CD4-positive, alpha-beta memory T cell (primary cell): ENCODE measurements at places on chromosomes 6 and 20. TPM values are rescaled to one million over a fixed set of nuclear protein-coding genes. Genes with fewer than 3 reads are reported as not detected.

The TCF15 gene
- total RNA-seq: not detected

The C20orf202 gene
- total RNA-seq: not detected

The HDGFL1 gene
- not detected for total RNA-seq

DNA sequence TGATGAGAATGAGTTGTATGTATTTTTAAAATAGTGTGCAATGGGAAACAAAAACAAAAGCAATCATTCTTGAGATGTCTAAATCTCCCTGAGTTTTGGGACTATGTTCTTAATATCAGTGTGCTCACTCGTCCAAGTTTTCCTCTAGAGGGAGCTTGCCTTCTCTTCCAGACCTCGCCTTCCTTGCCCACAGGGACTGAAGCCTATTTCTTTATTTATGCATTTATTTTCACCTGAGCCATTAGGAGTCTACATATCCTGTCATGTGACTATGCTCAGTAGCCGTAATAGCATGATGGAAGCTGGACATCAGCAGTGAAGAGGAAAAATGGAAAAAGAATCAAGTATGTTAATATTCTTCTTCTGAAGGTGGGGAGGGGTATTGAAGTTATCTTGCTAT lies 131.2 kb downstream of the SH3BGRL2 start:
- no peaks in the 10 kb centered on the region for H3K27me3 ChIP-seq
- H3K27ac ChIP-seq: no peak overlapping the region
- DNase-seq: no peak
- no peak overlapping the region for H3K4me3 ChIP-seq

DNA sequence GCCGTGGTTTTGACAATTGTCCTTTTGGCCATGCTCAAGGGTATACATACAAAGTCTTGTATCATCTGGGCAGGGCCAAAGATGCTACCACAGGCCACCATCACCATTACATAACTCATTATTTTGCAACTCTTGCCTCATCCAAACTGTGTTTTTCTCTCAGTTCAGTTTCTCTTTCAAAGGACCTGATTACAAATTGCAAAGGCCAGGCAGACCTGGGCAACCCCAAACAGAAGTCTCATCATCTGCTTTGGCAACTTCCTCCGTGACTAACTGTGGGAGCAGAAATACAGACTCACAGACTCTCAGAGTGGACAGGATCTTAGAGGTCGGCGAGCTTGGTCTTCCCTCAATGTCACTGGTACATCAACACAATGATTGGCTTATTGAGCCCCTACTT lies 117.8 kb upstream of the NEDD9 start:
- DNase-seq: no peak
